ENCODE measurements at places on chromosomes 7 and 10.

DNA sequence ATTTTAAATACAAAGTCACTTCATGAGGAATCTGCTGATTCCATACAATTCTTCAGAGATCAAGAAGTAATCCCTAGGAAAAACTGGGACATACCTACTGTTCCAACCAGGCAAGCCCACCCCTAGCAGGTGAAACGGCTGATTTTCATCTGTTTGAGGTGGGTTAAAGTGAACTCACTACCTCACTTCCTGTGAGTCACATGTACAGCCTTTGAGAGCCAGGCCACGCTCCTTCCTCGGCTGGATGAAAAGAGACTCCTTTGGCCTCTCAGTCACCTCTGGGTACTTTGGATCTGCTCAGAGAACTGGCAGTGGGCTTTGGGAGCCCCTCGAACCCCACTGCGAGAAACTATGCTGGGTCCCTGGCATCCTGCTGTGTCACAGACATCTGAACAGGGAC lies 68.2 kb downstream of the CHST15 start:
- no peak for DNase-seq

GRCh38 chr7:69564454-69565417 lies 33.5 kb upstream of the AUTS2 start:
- peak; percentile 76 for DNase-seq

DNA sequence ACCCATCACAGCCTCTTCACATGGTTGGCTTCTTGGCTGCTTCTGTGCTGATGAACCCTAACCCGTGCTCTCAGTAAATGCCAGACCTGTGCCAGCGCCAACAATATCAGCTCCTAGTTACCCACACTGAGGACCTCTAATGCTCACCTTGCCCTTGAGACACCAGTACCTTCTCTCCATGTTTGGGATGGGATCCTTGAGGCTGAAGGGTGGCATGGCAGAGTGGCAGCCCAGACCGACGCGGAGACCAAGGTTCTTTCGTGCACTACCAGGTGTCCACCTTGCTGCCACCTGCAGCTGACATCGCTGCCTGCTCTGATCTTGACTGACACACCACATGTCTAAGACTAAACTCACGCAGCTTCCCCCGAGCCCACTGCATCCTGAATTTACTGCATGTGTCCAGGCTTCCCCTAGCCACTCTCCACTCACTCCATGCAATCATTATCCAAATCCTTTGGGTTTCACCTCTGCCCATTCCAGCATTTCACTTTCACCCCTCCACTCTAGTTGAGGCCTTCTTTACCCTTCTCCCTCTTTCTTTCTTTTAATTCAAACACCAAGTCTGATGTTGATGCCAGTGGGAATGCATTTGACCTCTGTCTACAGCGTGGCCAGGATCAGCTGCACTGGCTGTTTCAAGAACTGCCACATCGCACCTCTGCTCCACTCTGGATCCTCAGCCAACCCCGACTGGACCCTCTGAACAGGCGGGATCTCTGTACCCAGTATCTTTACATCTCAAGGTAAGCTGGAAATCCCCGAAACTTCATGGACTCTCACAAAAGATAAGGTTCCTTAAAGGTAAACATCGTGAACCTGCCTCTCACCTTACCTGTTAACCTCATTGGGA lies 294.9 kb downstream of the GLRX3 start:
- DNase-seq = no peak

- peak; percentile 76 for DNase-seq
Measured at GRCh38 chr7:117041007-117041406, 87.7 kb downstream of the ST7 start.

- peak; percentile 22 for DNase-seq
Measured at GRCh38 chr10:13268841-13269240, 31.0 kb downstream of the PHYH start.

- no peak for DNase-seq
Measured at GRCh38 chr7:158103378-158103777, 484.2 kb downstream of the PTPRN2 start.

- no peak for DNase-seq
Measured at GRCh38 chr10:32072025-32072800, 16.0 kb upstream of the KIF5B start.

DNA sequence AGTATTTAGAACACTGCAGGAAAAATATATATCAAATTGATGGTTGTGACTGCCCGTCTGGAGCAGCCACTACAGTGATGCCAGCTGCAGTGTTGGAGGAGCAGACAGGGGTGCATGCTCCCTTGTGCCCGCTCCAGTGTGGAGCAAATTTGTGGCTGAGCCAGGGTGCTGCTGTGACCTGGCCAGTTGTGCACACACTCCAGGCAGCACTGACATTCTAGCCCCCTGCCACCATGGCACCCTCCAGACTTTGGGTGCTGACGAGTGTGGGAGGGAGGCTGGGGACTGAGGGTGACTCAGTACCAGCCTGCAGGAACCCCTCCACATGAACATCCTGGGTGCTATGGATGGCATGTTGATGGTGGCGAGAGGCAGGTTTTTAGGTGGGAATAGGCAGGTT lies 160.0 kb upstream of the PCDH15 start:
- DNase-seq = no peak

- DNase-seq = no peak
Measured at GRCh38 chr10:14659626-14660196, 115.0 kb downstream of the FAM107B start.

- peak; percentile 84 for DNase-seq
Measured at GRCh38 chr10:44703241-44704155, 207.6 kb upstream of the TMEM72 start.

- DNase-seq = no peak
Measured at GRCh38 chr7:158368449-158368848, 219.2 kb downstream of the PTPRN2 start.

DNA sequence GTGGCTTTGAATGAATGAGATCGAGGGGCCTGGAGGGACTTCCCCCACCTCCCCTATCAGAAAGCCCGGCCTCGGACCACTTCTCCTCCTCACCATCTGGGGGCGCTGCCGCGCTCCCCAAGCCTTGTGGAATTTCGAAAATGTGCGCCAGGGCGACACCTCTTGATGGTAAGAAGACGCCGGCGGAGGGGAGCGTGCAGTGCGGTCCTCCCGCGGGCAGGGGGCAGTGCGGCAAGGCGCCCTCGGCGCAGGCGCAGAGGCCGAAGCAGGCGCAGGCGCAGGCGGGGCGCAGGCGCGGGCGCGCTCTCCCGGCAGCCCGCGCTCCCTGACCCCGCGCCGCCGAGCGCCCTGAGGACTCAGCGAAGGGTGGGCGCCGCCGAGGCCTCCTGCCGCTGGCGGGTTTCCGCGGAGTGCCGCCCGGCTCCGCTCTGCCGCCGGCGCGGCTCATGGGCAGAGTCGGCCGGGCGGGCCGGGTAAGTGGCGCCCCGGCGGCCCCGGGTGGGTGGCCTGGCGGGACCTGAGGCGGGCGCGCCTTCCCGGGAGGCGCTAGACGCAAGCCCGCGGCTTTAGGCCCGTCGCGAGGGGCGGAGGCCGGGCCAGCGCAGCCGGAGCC lies at the start of gene RBM17:
Gene RBM17, plus strand, starts transcription at position 314 of the 613 bp plus-strand sequence. CDS start 8,032 bp downstream, outside the sequence.
- peak; percentile 97 for DNase-seq

DNA sequence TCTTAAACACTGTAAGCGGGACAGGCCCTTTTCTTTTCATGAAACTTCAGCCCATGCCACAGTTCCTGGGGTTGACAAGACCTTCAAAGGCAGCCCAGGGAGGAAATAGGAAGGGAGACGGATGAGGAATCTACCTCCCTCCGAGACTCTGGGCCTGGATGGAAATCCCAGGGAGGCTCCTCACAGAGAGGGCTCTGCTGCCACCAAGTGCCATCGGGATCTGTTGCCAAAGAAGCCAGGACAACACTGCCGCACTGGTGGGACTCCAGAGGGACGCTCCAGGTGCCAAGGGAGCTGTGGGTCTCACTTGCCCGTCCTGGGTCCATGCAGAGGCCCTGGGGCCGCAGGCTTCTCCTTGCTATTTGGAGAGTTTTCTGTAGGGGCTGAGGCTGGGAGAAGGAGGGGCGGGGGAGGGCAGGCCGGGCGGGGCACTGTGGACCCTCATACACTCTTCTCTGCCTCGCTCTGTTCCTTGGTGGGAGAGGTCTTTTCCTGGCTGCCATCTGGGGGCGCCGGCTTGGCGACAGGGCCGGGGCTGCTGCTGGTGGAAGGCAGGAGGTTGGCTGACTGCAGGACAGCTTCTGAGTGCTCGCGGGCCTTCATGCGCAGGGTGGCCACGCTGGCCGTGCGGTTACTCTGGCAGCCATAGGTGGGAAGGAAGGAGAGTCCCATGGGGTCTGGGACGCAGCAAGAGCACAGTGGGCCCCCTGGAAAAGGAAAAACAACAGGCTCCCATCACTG lies 30.0 kb downstream of the DRGX start:
- no peak for DNase-seq

GRCh38 chr10:17607603-17608332 lies 9.4 kb downstream of the HACD1 start:
- peak; percentile 73 for DNase-seq

DNA sequence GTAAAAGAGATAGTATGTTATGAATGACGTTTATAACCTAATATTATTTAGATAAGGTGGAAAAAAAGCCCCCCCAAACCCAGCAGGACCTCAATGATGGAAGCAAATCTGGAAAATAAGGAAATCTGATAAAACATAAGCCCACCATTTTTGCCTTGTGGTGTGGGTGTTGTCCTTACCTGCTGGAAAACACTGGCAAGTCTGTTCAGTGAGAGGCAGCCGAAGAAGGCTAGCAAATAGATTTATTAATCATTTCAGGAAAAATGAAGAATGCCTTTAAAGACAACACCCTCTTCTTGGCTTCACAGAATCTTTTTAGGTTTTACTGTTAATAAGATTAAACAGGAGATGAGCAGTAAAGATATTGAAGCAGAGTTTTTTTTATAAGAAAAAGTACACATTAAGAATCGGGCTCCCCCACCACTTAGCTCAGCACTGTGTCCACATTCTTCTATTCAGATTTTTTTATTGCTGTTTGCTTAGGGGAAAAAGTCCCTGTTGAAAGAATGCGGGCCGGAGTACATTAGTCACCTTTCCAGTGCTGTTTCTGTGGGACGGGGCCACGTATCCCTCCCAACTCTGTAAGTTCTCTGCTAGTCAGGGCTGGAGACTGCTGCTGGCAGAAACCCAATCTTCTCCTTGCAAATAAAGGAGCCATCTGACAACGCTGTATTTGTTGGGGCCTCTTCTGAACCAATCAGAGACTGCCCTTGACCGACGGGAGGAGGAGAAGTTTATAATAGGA lies 104.1 kb downstream of the EVX1 start:
- peak; percentile 49 for DNase-seq

GRCh38 chr10:69211524-69211923 lies 8.6 kb upstream of the HKDC1 start:
- DNase-seq = no peak

DNA sequence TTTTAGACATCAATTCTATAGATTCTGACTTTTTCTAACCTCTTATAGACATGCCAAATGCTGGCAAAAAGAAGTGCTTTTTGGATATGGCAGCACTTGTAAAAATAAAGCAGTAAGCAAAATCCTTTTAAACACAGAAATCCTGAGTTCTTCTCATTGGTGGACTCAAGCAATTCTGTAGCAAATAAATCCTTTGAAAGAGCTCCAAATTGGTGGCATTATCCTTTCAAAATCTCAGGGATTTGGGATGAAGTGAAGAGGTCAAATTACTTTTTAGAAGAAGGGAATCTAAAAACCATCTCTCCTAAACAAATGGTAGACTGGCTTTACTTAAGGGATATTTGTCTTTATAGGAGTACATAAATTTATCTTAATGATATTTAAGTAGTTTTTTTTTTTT lies 17.5 kb upstream of the ASCC1 start:
- no peak for DNase-seq

All from cardiac fibroblast (primary cell).